ENCODE measurements at places on chromosomes 7 and 10. TPM values are rescaled to one million over a fixed set of nuclear protein-coding genes. Genes with fewer than 3 reads are reported as not detected.

DNA sequence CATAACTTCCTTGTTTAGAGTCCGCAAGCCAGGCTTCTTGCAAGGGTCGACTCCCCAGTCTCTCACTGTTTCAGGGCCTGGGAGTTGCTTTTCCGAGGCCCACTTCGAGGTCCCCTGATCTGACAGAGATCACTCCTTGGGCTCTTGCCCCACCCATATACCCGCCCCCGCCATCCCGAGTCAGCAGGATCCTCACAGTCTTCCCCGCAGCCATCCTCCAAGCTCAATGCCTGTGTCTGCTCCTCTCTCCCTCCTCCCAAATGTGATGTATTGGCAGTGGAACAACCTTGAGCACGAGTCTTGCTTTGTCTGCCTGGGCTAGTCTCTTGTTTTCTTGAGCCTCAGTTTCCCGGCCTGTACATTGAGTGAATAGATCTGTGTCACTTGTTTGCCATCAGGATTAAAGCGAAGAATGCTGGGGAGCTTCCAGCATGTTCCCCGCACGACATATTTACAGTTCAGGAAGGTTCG lies 2.4 kb upstream of the HMX2 start:
- DNase-seq = no peak

GRCh38 chr10:133456041-133456951 lies 2.6 kb downstream of the SCART1 start:
- no peak for DNase-seq

- no peak for DNase-seq
Measured at GRCh38 chr10:12214093-12214492, 18.1 kb downstream of the CDC123 start.

The PLXDC2 gene
- polyA plus RNA-seq = 93.6 TPM

DNA sequence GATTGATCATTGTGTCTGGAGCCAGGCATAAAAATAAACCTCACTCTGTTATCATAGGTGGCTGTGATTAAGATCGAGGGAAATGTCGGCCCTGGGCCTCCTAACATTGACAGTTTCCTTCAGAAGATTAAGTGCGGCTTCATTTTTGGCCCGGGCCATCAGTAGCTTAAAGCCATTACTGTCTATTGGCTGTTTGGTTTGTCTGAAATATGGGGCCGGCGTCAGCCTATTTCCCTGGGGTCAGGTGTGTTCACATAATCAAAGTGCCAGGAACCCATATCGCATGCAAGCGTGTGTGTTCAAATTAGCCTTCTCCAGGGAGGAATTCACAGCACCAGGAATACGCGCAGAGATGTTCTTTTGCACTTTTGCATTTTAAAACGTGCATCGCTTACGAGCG lies 114.7 kb downstream of the CUX1 start:
- DNase-seq = no peak

DNA sequence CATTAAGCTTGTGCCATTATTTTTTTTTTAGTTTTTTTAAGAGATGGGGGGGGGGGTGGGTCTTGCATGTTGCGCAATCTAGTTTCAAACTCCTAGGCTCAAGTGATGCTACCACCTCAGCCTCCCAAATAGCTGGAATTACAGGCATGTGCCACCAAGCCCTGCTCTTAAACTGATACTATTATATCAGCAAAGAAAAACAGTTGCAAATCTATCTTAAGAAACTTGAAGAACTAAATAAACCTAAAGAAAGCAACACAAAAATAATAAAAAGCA lies 47.5 kb downstream of the BRAF start:
- DNase-seq = no peak

GRCh38 chr7:154769527-154769926 lies 233.4 kb downstream of the PAXIP1 start:
- DNase-seq = no peak
